ENCODE measurements at places on chromosomes 7 and 10. TPM values are rescaled to one million over a fixed set of nuclear protein-coding genes. Genes with fewer than 3 reads are reported as not detected.

DNA sequence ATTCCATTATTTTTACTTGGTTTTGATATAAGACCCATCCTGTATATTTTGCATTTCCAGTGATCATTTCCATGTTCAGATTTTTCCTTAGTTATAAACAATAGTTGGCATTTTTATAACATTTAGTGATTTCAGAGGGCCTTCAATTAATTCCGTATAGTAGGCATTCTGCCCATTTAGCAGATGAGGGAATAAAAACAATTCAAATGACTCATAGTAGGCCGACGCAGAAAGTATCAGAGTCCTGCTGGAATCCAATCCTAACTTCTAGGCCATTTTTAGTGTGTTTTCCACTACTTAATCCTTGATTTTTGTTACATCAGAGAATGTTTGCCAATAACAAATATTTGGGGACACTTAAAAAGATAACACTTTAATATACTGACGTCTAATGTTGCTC lies 15.4 kb downstream of the RNF32 start:
- no peak for DNase-seq

DNA sequence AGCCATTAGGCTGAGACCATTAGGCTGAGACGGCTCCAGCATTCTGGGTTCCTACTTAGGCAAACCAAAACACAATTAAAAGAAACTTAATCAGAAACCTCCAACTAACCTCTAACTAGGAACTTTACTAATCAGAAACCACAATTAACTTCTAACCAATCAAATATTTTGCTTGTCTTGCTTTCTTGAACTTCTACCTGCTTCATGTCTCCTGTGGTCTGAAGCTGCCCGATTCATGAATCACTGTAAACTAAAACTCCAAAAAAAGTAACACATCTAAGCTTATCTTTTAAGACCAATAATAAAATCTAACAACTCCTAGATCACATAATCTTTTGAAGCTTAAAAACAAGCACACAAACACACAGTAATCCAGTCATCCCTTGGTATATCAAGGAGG lies 76.1 kb downstream of the PDSS1 start:
- DNase-seq = no peak

DNA sequence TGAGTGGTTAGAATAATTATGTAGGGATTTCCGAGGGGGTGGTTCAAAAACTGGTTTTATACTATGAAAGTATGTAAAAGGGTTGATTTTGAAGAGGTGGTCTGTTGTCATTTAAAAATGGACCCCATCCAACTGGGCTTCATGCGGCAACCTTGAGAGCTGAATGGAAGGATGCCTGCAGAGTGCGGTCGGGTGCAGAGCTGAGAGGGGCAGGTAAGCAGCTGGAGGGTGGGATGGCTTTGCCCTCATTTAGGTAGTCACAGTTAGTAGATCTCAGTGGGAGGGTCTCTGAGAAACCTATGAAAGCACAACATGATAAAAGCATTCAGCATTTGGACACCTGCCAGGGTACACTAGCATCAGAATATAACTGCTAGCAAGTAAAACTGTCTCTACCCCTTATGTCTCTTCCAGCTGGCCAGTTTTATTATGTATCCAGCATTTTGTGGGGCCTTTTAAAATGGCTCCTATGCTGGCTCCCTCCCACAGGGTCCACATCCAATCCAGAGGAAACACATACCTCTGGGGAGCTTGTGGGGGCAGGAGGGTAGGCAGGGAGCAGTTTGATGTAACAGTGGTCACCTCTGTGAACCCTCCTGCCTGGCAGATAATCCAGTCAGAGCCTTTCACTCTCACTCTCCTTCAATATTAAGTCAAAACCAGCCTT lies 75.9 kb upstream of the MAGI2 start:
- DNase-seq = no peak

Gene FGFR2
- 65.0 TPM for total RNA-seq

Gene CUZD1
- total RNA-seq = not detected

Gene SLC16A9
- total RNA-seq = 17.1 TPM
